Activated effector memory CD4-positive, alpha-beta T cell treated with Interleukin-2 at 50 U/mL for 16 hours (primary cell): ENCODE measurements at places on chromosomes 6 and 20.

- DNase-seq = no peak
These were observed 3.0 kb downstream of the LST1 start for GRCh38 chr6:31588871-31589650.

GRCh38 chr6:5961836-5962235, 44.9 kb downstream of the NRN1 start:
- no peak for DNase-seq

DNA sequence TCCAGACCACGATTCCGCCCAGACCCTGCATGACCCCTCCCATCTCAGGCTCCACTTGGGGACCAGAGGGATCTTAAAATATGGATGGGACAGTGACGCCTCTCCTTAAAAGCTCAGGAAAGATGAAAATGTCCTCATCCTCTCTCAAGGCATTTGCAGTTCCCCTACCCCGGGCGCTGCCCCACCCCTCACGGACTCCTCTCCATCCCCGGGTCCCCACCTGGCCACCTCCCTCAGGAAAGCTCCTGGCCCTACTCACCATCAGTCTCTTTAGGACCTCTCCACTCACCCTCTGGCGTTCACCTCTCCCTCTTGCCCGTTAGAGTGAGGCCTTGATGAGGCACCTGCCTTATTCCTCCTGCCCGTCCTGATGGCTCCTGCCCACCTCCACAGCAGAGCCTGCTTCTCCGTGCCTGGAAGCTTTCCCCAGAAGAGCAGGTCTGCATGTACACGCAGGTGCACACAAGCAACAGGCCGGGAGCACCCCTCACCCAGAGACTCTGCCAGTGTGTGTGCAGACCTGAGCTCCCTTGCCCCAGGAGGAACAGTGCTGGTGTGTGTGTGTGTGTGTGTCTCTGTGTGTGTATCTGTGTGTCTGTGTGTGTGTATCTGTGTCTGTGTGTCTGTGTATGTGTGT, 105.6 kb upstream of the NXT1 start:
- DNase-seq = no peak

GRCh38 chr20:51199920-51200319, 177.0 kb upstream of the KCNG1 start:
- DNase-seq = no peak

DNA sequence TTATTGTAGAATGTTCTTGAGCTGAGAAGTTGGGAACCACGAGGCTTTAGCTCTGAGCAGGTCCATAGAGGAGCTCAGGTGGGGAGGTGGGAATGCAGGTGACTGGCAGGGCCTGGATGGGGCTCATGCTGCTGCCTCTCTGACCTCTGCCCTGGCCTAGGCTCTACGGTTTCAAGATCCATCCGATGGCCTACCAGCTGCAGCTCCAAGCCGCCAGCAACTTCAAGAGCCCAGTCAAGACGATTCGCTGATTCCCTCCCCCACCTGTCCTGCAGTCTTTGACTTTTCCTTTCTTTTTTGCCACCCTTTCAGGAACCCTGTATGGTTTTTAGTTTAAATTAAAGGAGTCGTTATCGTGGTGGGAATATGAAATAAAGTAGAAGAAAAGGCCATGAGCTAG, at the start of gene LY6G5B:
Gene LY6G5B, plus strand, starts transcription at position 301 of the 400 bp plus-strand sequence. CDS start 975 bp downstream, outside the sequence.
- no peak for DNase-seq

DNA sequence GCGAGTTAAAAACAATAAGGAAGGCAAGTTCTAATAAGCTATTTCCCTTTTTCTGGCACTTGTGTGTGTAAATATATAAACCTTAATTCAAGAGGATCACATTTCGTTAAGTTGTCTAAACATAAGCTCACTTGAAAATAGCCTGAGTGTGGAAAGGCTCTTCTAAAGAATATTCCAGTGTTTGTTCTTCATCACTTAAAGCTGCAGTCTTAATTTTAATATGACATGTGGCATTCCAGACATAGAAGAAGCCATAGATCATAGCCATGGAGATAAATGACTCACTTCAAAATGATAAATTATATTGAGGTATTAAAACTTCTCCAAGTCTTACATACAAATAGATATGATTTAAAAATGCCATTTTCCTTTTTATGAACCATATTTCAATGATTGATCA, 42.1 kb downstream of the IYD start:
- DNase-seq = no peak

GRCh38 chr6:5466281-5467136, 205.2 kb downstream of the FARS2 start:
- no peak for DNase-seq

DNA sequence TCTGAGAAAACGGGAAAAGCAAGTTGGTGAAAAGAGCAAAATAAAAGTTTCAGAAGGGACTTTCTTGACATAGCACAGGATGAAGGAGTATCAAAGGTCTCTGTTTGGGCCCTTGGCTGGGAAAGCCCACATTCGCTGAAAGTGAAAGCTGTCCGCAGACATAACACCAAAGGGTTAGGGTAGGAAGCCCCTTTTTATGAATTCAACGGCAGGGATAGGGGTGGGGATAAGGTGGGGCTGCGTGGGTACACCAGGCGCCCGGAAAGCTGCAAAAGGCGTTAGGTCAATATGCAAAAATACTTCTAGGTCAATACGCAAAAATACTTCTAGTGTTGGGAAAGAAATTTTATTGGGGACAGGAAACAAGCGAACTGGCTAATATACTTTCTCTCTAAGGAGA, 135.1 kb downstream of the OR2B2 start:
- no peak for DNase-seq

DNA sequence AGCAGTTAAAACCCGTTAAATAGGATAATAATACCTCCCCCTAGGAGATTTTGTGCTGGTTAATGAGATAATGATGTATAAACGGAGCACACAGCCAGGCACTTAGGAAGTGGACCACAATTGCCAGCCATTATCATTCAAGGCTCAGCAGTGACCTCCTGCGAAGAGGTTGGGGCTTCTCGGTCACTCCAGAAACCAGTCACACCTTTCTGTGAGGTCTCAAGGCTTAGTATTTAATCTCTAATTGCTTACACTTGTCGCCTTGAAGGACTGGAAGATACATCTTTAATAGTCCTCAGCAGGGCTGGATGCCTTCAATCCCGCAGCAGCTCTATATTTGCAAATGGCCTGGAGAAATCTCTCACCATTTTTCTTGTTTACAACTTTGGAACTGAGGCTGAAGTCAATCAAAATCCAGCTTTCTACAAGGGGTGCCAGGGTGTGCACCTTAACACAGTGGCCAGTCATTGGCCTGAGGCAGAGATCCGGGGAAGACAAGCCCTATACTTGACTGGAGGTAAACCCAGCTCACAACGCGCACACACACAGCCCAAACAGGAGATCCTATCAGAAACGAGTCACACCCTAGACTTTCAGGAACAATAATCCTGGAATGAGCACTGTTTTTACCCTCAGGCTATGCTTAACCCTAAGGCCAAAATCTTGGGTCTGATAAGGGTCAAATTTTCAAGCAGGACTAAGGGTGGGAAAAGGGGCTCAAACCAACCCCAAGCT, 1.2 kb downstream of the POU5F1 start:
- DNase-seq = no peak

- DNase-seq = no peak
These were observed 357.9 kb upstream of the AGPAT4 start for GRCh38 chr6:161631676-161632194.

GRCh38 chr6:90284236-90285041, 12.2 kb downstream of the BACH2 start:
- no peak for DNase-seq

DNA sequence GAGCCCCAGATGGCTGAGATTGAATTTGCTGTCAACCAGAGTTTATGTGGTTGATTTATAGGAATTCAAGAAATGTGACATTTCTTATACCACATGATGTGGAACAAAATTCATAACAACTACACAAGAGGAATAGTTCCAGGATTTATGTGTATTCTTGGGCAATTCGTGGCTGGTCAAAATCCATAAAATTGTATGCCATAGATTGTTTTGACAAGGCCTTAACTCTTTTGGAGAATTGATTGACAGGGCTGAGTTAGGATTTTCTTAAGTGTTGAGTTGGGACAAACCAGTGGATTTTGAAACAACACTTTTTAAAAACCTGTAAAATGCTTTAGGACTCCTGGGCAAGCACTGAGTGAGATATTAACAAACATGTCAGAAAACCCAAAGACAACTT, 19.4 kb upstream of the SLC2A12 start:
- no peak for DNase-seq

- peak; percentile 16 for DNase-seq
These were observed 831 bp downstream of the PMEPA1 start for GRCh38 chr20:57708694-57709673.

- no peak for DNase-seq
These were observed 95.0 kb downstream of the DLGAP4 start for GRCh38 chr20:36400909-36401735.

DNA sequence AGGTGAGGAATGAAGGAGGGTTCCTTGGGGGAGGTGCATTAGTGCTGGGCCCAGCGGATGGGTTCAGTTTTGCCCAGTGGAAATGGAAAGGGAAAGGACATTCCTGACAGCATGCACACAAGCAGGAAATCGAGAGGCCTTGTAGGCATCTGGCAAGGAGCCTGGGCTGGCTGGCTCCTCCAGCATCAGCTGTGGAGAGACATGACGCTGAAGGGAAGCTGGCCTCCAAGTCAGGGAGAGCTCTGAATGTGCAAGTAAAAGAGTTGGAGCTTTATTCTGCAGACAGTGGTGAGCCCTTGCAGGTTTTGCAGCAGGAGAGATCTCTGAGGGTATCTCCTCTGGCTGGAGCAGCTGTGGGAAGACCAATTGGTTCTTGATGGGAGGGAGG, 154.3 kb downstream of the MRPL14 start:
- no peak for DNase-seq

DNA sequence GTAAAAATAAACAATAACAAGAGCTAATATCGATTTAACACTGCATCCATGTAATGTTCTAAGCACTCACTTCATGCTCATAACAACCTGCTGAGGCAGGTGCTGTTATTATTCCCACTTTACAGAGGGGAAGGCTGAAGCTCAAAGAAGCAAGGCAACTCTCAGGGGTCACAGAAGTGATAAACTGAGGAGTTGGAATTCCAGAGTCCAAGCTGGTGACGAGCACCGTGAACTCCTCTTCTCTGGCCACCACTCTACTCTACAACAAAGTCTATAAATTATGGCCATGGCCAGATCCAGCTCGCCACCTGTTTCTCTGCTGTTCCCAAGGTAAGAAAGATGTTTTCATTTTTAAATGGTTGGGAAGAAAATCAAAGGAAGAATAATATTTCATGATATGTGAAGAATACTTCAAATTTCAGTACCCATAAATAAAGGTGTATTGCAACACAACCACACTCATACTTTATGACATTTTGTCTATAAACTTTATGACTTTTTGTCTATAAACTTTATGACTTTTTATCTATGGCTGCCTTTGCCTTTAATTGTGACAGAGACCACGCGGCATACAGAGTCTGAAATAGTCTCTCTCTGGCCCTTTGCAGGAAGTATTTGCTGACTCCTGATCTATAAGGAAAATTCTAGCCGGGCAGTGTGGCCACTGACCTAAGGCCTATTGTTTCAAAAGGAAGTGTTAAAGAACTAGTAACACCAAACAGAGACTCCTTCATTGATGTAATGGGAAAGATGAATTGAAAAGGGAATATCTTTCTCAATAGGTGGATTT, 113.2 kb upstream of the KCNG1 start:
- DNase-seq = no peak

- DNase-seq = no peak
These were observed 40.4 kb upstream of the EDN1 start for GRCh38 chr6:12249541-12250382.

DNA sequence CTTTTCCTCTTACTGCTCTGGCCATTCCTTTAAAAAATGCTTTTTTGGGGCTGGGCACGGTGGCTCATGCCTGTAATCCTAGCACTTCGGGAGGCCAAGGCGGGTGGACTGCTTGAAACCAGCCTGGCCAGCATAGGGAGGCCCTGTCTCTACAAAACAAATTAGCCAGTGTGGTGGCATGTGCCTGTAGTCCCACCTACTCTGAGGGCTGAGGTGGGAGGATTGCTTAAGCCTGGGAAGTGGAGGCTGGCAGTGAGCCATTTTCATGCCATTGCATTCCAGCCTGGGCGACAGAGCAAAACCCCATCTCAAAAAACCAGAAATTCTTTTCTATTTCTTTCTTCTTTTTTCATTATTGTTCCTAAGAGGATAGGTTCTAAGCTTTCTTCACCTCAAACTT, 36.9 kb upstream of the RNF144B start:
- DNase-seq = no peak

DNA sequence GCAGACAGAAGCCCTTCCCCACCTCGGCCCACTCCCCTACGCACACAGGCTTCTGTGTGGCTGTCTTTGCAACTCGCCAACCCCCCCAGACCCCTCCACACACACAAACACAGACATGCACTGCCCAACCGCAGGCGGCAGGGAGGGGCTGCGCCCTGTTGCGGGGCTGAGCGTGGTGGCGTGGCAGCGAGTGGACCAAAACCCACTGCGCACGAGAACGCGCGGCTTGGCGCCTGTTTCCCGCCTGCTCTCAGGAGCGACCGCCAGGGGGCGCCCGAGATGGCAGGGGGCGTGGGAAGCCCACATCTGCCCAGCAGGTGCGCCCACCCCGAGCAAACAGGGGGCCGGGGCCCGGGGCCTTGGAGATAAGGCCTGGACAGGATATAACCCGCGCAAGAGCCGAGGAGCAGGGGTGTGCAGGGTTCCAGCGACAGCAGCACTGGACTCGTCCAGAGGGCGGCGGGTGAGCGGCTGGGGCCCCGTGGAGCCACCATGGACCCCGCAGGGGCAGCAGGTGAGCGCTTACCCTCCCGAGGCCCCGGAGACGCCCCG, at the start of gene RBPJL:
Gene RBPJL, plus strand, starts transcription at position 410 of the 552 bp plus-strand sequence. Its CDS starts 83 bp downstream, at position 493.
- peak; percentile 9 for DNase-seq
